ENCODE measurements at places on chromosomes 7 and 10. TPM values are rescaled to one million over a fixed set of nuclear protein-coding genes. Genes with fewer than 3 reads are reported as not detected.

UTF1 gene
- not detected for polyA plus RNA-seq

MYOF gene
- 174 TPM for polyA plus RNA-seq

GALNT11 gene
- 37.3 TPM for polyA plus RNA-seq

DNA sequence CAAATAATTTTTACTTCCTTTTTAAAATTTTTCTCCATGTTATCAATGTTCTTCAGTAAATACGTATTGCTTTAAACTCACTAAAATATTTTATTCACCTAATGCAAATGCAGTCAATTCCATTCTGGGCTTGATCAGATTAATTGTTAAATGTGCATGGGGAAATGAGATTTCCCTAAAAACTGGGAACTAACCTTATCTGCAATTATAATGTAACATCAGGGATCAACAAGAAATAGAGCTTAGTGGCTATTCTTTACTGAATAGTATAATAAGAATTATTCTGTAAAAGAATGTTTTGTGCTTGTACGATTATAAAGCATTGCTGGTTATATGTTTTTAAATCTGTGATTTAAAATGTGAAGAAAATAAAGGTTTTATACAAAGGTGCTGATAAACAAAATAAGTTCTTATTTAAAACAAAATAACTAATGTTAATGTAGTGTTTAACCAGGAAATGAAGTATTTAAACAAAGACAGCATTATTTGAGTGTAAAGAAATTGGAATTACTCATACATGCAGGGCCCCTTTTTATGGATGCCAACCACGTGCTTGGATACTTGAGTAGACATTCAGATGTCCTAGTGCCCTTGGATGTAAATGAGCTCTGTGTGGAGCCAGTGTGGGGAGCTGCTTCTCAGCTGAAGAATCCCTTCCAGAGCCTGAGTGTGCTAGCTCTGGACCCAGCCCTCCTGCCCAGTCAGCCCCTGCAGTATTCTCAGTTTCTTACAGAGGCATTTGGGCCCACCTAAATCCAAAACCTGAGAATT, 84.2 kb downstream of the REEP3 start:
- DNase-seq = no peak
- peaks cover 8% of the 10 kb centered on the region for H3K36me3 ChIP-seq
- no peak overlapping the region for H3K4me3 ChIP-seq
- no peak overlapping the region for H3K27ac ChIP-seq
- no peaks in the 10 kb centered on the region for H3K27me3 ChIP-seq

GRCh38 chr10:112424651-112425050, 22.1 kb downstream of the ZDHHC6 start:
- no peaks in the 10 kb centered on the region for H3K4me1 ChIP-seq
- no peak overlapping the region for H3K4me3 ChIP-seq
- no peak overlapping the region for H3K27ac ChIP-seq
- no peak for DNase-seq
- no peaks in the 10 kb centered on the region for H3K27me3 ChIP-seq

DNA sequence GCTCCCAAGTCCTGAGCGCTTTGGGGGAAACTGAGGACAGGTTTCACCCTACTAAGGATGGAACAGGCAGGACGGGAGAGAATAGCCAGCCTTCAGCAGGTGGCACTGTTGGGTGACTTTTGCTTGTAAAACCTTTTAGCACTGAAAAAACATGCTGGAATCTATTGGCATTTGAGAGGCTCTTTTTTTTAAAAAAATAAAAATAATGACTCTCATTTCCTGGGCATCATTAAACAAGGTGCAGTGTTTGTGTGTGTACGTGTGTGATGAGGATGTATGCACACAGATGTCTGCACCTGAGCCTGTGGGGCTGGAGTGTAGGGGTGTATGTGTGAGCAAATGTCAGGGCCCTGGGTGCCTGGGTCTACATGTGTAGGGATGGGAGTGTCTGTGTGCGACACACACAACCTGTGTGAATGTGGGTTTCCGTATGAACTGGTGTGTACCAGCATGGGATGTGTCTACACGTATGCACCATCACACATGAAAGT, 177.9 kb downstream of the RPS24 start:
- DNase-seq = no peak
- H3K4me1 ChIP-seq = no peaks in the 10 kb centered on the region
- H3K4me3 ChIP-seq = no peak overlapping the region
- no peaks in the 10 kb centered on the region for H3K36me3 ChIP-seq
- H3K27ac ChIP-seq = no peak overlapping the region

GRCh38 chr10:93771354-93771753, 13.6 kb downstream of the LGI1 start:
- no peak overlapping the region for H3K27ac ChIP-seq
- H3K4me1 ChIP-seq = no peaks in the 10 kb centered on the region
- DNase-seq = no peak
- H3K27me3 ChIP-seq = peaks cover 3% of the 10 kb centered on the region
- H3K4me3 ChIP-seq = no peak overlapping the region
- H3K36me3 ChIP-seq = no peaks in the 10 kb centered on the region

- no peaks in the 10 kb centered on the region for H3K27me3 ChIP-seq
- DNase-seq = no peak
- H3K4me3 ChIP-seq = no peak overlapping the region
- no peaks in the 10 kb centered on the region for H3K4me1 ChIP-seq
Measured at GRCh38 chr10:123301077-123301857, 147.1 kb downstream of the BUB3 start.

GRCh38 chr10:49153971-49154370, 20.1 kb upstream of the FAM170B start:
- H3K27ac ChIP-seq = no peak overlapping the region
- H3K4me3 ChIP-seq = no peak overlapping the region
- no peaks in the 10 kb centered on the region for H3K36me3 ChIP-seq
- DNase-seq = no peak
- peaks cover 8% of the 10 kb centered on the region for H3K27me3 ChIP-seq

DNA sequence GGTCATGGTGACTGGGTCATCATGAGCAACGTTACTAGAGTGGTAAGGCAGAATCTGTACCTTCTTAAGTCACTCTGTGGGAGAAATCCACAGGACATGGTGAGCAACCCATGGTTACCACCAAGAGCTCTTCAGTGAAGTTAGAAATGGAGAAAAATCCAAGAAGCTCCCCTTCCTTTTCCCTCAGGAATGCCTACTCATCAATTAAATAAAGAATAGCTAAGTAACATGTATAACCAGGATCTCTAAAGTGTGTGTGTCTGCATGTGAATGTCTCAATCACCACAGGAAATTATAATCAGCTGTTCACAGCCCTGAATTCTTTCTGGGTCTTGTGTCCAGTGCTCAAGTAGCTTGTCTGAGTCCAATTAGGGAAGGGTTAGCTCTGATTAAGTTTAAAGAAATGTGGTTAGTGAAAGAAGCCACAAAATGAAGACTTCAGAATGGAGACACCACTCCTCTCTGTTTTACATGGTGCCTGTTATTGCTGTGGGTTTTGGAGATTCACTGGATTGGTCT, 73.2 kb downstream of the SEM1 start:
- H3K27me3 ChIP-seq = no peaks in the 10 kb centered on the region
- H3K4me3 ChIP-seq = no peak overlapping the region
- no peak overlapping the region for H3K27ac ChIP-seq
- H3K4me1 ChIP-seq = no peaks in the 10 kb centered on the region
- no peaks in the 10 kb centered on the region for H3K36me3 ChIP-seq
- DNase-seq = no peak

DNA sequence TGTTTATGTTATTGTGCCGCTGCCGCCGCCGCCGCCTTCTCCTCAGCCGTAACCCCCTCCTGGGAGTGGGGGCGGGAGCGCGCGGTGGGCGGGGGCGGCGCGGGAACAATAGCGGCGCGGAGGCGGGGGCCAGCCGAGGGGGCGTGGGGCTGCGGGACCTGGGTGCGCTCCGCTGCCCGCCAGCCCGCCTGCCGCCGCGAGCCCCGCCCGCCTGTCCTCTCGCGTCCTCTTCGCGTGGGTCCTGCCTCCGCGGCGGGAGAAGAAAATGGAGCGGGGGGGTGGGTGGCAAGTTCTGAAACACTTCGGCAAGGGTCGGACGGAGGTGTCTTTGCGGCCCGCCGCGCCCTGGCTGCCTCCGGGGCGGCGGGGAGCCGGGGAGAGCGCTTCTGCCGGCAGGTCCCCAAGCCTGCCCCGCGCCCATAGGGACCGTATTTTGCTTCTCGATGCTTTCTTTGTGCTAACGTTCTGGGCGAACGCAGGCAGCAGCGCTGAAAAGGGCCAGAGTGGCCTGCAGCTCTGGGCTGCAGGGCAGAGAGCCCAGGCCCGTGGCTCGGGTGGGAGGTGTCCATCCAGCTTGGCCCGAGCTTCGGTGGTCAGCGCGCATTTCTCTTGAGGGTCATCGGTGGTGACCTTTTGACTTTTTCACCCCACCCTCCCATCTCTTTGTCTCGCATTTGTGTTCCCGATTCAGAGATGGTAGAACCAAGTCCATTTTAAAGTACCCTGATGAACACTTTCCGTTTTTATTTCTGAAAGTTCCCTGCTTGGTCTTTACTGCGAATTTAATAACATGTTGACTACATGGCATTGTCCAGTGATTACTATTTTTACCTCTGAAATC, 613 bp downstream of the MAPK8 start:
- peaks cover 19% of the 10 kb centered on the region for H3K4me1 ChIP-seq
- H3K27ac ChIP-seq = peak overlapping the region; percentile 60
- H3K4me3 ChIP-seq = peak overlapping the region; percentile 84
- no peak for DNase-seq
- H3K36me3 ChIP-seq = no peaks in the 10 kb centered on the region
- no peaks in the 10 kb centered on the region for H3K27me3 ChIP-seq

GRCh38 chr10:110077436-110078130, 69.8 kb downstream of the ADD3 start:
- H3K36me3 ChIP-seq = no peaks in the 10 kb centered on the region
- peak overlapping the region; percentile 30 for H3K27ac ChIP-seq
- H3K4me3 ChIP-seq = no peak overlapping the region

- no peaks in the 10 kb centered on the region for H3K27me3 ChIP-seq
- DNase-seq = no peak
- H3K27ac ChIP-seq = no peak overlapping the region
- H3K4me3 ChIP-seq = no peak overlapping the region
- peaks cover 4% of the 10 kb centered on the region for H3K4me1 ChIP-seq
Measured at GRCh38 chr10:49735848-49736563, 26.1 kb downstream of the OGDHL start.

DNA sequence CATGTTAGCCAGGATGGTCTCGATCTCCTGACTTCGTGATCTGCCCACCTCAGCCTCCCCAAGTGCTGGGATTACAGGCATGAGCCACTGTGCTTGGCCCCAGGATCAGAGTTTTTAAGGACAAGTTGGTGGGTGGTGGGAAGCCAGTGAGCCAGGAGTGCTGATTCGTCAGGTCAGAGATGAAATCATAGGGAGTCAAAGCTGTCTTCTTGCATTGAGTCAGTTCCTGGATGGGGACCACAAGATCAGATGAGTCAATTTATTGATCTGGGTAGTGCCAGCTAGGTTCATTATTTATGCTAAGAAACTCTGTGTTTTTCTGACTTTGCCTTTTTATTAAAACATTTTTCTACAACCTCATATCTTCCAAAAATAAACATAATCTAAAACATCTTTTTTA, 423.8 kb downstream of the ARL4A start:
- H3K36me3 ChIP-seq = no peaks in the 10 kb centered on the region
- H3K4me1 ChIP-seq = peaks cover 8% of the 10 kb centered on the region
- no peaks in the 10 kb centered on the region for H3K27me3 ChIP-seq
- DNase-seq = no peak
- H3K4me3 ChIP-seq = no peak overlapping the region

DNA sequence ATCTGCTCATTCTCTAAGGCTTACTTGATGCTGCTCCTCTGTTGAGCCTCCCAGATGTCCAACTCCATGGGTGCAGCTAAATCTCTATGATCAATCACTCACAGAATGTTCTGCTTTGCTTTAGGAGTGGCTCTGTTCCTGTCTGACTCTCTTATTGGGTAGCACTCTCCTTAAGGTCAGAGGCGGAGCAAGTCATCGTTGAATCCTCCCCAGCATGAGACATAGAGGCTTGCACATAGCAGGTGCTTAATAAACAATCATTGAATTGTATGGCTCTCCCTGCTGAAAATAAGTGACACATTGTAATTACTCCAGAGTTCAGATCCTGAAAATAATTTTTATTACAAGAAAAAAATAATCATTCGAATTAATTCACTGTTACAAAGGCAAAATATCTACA, 69.7 kb downstream of the NPS start:
- H3K4me3 ChIP-seq = no peak overlapping the region
- H3K27me3 ChIP-seq = no peaks in the 10 kb centered on the region
- no peak for DNase-seq
- H3K27ac ChIP-seq = no peak overlapping the region

DNA sequence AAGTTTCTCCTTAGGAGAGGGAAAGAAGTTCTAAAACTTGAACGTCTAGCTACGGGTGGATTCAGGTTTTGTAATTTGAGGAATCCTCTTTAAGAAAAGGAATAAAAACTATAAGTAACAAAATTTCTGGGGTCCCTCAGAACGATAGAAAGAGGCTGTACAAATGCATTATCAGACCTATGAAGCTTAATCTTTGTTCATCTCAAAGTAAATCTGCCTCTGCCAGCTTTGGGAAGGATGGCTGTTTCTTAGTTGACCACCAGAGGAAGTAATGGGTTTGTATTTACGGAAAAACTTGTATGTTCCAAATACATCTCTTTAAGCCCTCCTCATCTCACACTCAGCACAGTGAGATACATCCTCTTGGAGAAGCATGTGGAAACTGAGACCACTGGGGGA, 864 bp downstream of the PSTK start:
- peaks cover 6% of the 10 kb centered on the region for H3K36me3 ChIP-seq
- H3K4me1 ChIP-seq = peaks cover 5% of the 10 kb centered on the region
- H3K27ac ChIP-seq = peak overlapping the region; percentile 34
- H3K4me3 ChIP-seq = peak overlapping the region; percentile 83
- H3K27me3 ChIP-seq = no peaks in the 10 kb centered on the region

- no peaks in the 10 kb centered on the region for H3K27me3 ChIP-seq
- H3K4me1 ChIP-seq = no peaks in the 10 kb centered on the region
- no peak for DNase-seq
- no peak overlapping the region for H3K4me3 ChIP-seq
Measured at GRCh38 chr7:39480901-39481300, 85.3 kb upstream of the YAE1 start.

DNA sequence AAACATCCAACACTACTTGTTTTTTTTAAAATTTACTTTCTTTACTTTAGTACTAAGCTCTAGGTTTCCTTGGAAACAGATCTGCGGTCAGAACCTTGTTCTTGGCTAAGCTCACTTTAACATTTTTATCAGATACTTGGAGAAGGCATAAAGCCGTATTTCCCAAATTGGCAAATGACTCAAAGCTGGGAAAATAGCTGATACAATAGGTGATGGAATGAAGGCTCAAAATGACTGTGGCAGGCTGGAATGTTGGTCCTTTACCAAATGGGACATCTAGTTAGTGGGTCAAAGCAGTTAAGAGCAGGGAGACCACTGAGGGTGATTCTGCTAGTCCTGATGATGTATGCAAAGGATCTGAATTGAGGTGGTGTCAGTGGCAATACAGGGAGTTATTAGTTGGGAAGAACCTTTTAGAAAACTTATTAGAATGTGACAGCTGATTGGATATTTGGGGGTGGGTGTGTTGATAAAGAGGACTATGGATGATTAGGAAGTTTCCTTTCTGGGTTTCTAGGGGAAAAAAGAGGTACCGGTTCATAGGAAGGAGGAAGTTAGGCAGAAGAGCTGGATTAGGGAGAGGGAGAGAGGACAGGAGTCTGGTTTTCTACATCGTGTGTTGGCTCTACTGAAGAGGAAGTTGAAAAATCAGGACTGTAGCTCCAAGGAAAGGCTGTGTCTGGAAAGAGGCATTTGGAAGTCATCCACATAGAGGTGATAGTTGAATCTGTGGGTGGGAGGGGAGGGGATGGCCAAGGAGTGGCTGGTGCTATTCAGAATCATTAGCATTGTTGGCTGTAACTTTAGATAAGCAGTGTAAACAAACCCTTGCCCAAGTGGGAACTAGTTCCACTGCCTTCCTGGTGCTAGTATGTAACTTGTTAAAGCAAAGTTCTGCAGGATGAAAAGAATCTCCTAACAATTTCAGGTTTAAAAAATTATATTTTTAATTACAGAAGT, 13.1 kb downstream of the PLCE1 start:
- H3K4me3 ChIP-seq = no peak overlapping the region
- H3K4me1 ChIP-seq = no peaks in the 10 kb centered on the region
- H3K27me3 ChIP-seq = peaks cover 2% of the 10 kb centered on the region
- H3K27ac ChIP-seq = no peak overlapping the region

All from keratinocyte (primary cell).